Activated naive CD4-positive, alpha-beta T cell treated with anti-CD3 and anti-CD28 coated beads, Interleukin-2, amount 50 U/mL, for 16 hours (primary cell): ENCODE measurements at places on chromosomes 5 and 9.

GRCh38 chr9:93324191-93324834 lies 127.2 kb upstream of the FAM120A start:
- DNase-seq: no peak

DNA sequence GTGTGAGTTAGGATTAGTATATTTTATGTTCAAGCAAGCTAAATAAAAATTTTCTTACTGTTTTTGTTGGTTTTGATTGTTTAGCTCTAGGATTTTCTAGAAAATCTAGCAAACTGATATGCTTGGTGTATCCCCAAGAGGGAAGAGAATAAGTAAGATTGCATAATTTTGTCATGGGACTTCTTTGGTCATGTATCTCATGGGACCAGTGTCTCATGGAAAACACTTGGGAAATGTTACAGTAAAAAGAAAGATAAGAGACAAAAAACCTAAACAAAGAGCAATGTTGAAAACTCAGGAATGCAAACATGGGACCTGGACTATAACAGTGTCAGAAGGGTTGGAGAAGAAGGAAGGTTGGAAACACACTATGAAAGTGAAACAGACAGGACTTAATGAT lies 119.4 kb downstream of the TLR4 start:
- no peak for DNase-seq

- no peak for DNase-seq
Observed at GRCh38 chr5:178941361-178941760, 363 bp downstream of the ZNF454 start.

DNA sequence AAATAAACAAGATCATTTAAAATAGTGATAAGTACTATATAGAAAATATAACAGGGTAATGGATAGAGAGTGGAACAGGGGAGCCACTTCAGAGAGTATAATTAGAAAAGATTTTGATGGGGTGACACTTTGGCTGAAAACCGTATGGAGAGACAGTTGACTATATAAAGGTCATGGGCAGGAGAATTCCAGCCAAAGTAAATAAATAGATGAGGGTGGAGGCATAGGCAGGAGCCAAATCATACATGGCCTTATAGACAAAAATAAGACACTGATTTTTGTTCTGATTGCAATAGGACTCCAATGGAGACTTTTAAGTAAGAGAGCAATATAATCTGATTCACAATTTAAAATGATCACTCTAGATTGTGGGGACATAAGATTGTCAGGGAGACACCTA lies 37.5 kb upstream of the NUDT12 start:
- DNase-seq: no peak

DNA sequence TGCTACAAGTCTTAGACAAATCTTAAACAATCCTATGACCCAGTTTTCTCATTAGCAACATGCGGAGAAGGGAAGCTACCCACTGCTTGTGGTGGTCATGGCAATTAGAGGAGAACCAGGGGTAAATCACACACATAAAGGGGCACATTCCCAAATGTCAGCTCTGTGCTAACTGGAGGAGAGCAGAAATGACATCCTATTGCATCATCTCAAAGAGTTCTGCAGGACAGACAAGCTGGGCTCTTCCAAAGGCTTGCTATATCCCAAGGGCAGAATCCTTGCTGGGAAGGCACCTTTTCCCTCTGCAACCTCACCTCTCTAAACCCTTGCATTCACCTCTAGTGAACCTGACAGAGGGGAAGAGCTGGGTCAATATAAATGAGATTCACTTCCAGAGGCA lies 17.0 kb upstream of the WWC1 start:
- DNase-seq: no peak

GRCh38 chr9:137083394-137084004 lies 3.3 kb upstream of the MAN1B1 start:
- DNase-seq: no peak

DNA sequence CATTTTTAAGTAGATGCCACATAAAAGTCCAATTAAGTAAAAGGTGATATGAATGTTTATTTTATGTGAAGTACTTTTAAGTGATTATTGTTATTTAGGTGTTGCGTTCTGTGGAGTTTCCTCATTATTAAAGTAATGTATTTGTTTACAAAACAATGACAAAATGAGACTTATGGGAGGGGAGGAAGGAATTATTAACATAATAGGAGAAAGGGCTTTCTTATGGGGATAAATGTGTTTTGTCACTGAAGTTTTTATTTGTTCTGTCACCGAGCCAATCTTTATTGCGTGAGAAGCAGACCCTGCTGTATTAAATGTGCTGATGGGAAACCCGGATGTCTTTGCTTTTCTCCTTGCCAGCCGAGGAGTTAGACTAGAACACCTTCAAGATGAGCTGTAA lies 44.5 kb downstream of the TRIO start:
- no peak for DNase-seq

DNA sequence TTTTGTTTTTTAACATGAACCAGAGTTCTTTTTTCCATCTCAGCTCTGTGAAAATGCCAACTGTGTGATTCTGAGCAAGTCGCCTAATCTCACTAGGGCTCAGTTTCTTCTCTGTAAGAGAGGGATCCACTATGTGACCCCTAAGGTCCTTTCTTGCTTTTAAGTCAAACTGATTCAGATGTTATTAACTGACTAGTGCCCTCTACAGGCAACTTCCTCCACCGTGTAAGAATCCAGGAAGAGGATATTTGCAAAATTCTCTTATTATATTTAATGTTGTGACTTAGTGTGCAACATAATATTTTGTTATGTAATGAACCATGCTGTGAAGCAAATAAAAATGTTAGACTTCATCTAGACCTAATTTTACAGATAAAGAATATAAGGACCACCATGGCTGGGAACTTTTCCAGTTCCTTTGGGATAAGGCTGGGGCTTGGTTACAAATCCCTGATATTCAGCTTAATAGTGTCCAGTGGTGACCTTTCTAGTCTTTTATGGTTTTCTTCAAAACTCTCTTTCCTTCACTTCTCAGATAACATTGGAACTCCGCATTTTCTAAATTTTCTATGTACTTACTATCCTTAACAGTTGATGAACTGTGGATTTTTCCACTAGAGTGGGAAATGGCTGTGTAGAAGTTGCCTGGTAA lies 244.7 kb downstream of the PIK3R1 start:
- peak; percentile 32 for DNase-seq

DNA sequence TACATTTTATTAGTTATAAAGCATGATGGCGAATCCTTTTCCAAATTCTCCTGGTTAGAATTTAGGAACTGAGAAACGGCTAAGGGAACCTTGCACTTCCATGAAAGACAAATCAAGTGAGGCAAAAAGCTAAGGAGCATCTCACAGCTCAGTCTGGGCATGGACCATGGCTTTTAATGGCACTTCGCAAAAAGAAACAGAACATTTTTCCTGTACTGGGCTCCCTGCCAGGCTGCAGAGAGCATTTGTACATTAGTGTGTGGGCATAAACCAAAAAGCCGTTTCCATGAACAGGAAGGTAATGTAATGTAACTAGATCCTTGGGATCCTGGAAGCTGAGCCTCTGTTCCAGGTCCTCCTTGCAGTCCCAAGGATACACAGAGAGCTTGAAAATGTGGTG lies 354.2 kb downstream of the MRPS30 start:
- DNase-seq: no peak
